ENCODE measurements at places on chromosomes 7 and 10.

DNA sequence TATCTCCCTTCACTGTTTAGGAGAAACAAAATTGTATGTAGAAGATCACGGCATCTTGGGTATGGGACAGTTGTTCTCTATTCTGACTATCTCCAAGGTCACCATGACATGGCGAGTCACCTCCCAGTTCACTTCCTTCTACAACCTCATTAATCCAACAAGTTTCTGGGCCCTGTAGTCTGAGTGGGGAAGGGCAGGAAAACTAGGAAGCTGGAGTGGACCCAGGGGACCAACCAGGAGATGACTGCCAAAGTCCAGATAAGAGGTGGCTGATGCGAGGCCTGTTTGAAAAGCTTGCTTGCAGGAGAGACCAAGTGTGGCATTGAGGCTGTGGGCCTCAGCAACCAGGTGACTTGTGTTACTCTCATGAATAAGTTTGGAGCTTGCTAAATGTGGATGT, 584.9 kb downstream of the TNS3 start:
- DNase-seq: peak; percentile 5

DNA sequence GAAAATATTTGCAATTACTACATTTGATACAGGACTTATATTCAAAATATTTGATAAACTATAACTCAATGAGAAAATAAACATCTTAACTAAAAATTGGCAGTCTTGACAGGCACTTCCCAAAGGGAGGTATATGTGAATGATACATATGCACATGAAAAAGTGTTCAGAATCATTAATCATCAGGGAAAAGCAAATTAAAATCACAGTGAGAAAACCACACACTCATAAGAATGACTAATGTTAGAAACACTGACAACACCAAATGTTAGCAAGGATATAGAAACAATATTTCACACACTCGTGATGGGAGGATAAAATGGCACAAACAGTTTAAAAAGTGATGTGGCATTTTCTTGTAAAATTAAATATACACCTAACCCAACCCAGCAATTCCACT, 4.1 kb upstream of the VPS26A start:
- DNase-seq: peak; percentile 26

DNA sequence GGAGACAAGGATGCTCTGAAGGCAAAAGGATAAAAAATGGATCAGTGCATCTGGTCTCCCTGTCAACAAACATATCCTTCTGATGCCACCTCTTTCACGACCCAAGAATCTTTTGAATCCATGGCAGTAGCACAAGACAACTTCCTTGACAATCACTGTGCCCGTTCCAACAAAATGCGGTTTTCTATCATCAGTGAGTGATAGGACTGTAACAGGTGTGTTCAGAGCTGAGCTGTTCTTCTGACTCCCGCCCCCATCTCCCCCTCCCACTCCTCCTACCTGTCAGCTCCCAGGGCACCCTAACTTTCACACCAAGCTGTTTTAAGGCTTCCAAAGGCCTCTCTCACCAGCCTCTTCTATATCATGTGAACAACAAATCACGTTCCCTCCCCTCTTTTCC, 74.8 kb downstream of the PARD3 start:
- DNase-seq: no peak

DNA sequence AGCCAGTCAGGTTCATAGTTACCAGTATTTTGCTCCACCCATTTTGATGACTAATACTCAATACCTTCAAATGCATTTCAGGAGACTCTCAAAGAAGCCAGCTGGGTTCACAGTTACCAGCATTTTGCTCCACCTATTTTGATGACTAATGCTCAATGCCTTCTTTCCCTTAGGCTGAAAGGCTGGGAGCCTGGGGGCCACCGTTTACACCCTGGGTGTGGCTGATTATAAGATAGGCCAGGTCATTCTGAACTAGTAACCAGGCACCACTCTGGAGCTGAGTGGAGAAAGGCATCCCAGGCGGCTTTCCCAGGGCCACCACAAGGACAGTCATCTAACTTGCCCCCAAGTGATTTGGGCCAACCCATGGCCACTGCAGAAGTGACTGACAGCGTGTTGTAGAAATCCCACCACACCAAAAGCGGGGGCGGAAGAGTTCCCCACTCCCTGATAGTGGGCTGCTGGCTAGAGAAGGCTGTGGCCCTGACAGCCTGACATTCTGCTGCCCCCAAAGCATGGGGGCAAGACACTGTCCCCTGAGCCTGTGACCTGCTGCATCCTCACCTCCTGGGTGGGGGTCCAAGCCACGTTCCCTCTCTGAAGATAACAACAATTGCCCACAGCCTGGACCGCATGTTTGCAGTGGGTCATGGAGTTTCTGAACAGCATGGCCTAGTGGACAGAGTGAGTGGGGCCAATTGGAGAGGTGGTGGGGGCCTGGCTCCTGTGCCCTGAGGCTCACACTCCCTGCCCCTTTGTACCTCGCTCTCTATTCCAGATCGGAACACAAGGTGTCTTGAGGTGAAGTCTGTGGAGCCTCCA, 23.0 kb upstream of the ZNF488 start:
- DNase-seq: peak; percentile 78

GRCh38 chr7:71112436-71112835, 19.5 kb upstream of the GALNT17 start:
- DNase-seq: no peak

Measured in fibroblast of skin of right biceps (primary cell).